Endothelial cell of umbilical vein (primary cell): ENCODE measurements at places on chromosomes 5 and 9. TPM values are rescaled to one million over a fixed set of nuclear protein-coding genes. Genes with fewer than 3 reads are reported as not detected.

Gene DMRTA1
- total RNA-seq: 1.2 and 2.1 TPM in 2 replicates

Gene PCDHA4
- 0.04 and 0.14 TPM in 2 replicates for total RNA-seq

DNA sequence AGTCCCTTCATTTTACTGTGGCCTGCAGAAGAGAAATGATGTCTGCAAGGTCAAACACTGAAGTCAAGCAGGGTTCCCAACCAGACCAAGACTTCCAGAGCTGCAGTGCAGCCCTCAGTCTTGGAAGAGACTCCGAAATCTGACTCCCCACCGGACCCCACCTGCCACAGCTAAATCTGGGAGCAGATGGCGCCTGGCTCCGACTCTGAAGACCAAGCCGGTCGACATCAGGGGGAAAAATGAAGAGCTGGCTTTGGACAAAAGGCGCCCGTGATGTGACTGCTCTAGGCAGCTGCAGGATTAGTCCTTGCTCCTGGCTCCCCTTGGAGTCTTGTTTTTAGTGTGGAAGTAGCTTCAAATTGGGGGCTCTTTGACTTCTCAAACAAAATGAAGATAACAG lies 72.4 kb upstream of the ZNF622 start:
- no peaks in the 10 kb centered on the region for H3K36me3 ChIP-seq
- no peak overlapping the region for H3K4me3 ChIP-seq
- no peak overlapping the region for H3K27ac ChIP-seq
- DNase-seq: no peak
- no peaks in the 10 kb centered on the region for H3K27me3 ChIP-seq

DNA sequence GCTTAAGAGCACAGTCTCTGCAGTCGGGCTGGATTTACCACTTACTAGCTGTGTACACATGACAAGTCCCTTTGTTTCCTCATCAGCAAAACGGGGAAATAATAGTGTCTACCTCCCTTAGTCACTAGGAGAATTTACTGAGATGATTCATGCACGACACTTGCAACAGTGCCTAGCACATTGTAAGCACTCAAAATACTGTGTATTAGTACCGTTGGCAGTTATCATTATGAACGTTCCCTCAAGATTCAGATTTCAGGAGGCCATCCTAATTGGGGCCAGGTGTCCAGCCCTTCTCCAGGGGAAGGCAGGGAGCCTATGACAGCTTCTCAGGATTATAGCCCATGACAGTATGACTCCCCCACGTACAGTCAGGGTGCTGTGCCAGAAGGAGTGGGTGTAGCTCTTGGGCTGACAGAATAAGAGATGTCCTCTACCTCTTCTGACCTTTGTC lies 164.3 kb downstream of the DOCK2 start:
- no peak overlapping the region for H3K4me3 ChIP-seq
- H3K4me1 ChIP-seq: no peaks in the 10 kb centered on the region
- H3K27ac ChIP-seq: no peak overlapping the region
- no peaks in the 10 kb centered on the region for H3K27me3 ChIP-seq
- DNase-seq: no peak
- no peaks in the 10 kb centered on the region for H3K36me3 ChIP-seq

GRCh38 chr5:72633041-72633445 lies 125.8 kb upstream of the ZNF366 start:
- H3K27me3 ChIP-seq: no peaks in the 10 kb centered on the region
- no peak overlapping the region for H3K4me3 ChIP-seq
- H3K4me1 ChIP-seq: peaks cover 5% of the 10 kb centered on the region
- H3K27ac ChIP-seq: no peak overlapping the region

DNA sequence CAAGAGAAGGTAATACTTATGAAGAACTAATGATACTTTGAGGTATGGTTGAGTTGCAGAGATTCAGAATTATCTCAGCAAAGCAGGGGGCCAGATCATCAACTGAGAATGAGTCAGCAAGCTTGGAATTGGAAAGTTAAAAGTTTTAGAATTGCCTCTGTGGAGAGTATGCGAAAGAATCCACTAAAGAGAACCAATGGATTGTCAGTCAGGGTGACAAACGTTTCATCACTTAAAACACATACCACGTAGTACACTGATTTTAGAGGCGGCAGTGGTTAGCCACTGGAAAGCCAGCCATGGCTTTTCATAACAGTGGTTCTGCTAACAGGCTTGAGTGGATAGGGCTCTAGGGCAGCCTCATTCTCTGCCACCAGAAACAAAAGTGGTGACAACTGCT lies 30.7 kb downstream of the AOPEP start:
- H3K4me3 ChIP-seq: no peak overlapping the region
- H3K27me3 ChIP-seq: no peaks in the 10 kb centered on the region
- no peaks in the 10 kb centered on the region for H3K36me3 ChIP-seq
- DNase-seq: no peak
- no peak overlapping the region for H3K27ac ChIP-seq

Gene CD72
- not detected in 2 replicates for total RNA-seq

DNA sequence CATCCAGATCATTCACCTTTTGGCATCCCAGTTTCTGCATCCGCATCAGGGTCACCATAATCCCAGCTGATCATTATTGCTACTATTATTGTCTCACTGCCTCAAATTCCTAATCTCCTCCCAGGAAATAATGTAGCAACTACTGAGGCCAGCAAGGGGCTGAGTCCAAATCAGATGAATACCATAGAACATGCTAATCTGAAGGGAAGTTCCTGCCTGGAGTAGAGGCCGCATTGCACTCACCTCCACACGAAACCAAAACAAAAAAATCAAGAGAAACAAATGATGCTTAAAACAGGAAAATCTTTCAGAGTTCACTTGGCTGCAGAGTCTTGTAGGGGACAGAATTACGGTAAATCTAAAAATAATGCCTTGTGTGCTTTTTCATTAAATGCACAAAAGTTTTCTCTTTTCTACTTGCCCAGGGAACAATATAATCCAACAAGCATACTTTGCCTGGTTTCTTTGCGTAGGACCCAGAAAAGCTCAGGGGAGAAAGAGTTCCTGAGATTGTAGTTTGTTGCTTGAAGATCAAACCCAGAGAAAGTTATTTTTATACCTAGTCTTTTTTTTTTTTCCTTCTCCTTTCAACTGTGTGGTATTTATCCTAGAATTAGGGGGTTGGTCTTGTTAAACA lies 87.7 kb upstream of the KLF4 start:
- DNase-seq: no peak
- no peaks in the 10 kb centered on the region for H3K4me1 ChIP-seq
- H3K36me3 ChIP-seq: no peaks in the 10 kb centered on the region
- no peaks in the 10 kb centered on the region for H3K27me3 ChIP-seq

DNA sequence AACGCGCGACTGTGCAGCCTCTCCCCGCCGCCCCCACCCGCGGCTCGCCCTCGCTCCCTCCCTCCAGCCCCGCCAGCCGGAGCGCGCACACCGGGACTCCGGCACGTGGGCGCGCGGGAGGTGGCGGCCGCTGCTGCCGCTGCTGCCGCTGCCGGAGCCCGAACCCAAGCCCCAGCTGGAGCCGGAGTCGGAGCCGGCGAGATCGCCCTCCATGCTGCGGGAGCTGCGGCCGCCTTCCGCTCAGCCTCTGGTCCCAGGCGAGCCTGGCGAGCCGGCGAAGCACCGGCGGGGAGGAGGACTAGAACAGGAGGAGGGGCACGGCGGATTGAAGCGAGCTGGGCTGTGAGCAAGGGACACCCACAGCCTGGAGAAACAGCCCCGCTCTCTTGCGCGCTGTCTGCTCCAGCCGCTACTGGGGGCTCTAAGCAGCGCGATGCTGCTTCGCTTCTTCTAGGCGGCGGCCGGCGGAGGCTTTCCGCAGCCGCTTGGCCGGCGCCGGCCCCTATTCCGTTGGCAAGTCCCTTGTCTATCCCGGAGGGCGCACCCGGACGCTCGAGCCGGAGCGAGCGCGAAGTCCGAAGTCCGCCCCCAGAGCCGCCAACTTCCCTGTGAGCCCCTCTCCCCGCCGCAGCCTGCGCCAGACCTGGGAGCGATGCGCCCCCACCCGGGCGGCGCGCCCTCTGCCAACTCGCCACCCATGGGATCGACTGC lies 598.7 kb upstream of the SGCD start:
- no peaks in the 10 kb centered on the region for H3K4me1 ChIP-seq
- H3K36me3 ChIP-seq: no peaks in the 10 kb centered on the region
- no peaks in the 10 kb centered on the region for H3K27me3 ChIP-seq
- H3K4me3 ChIP-seq: no peak overlapping the region
- no peak overlapping the region for H3K27ac ChIP-seq

Gene WHRN
- 0.69 and 1.1 TPM in 2 replicates for total RNA-seq

Gene TGFBI
- 6.5 and 8.7 TPM in 2 replicates for total RNA-seq

- H3K27me3 ChIP-seq: no peaks in the 10 kb centered on the region
- no peak overlapping the region for H3K27ac ChIP-seq
- H3K36me3 ChIP-seq: no peaks in the 10 kb centered on the region
Observed at GRCh38 chr5:175223291-175223690, 220.7 kb downstream of the DRD1 start.

- no peak for DNase-seq
- no peak overlapping the region for H3K4me3 ChIP-seq
- H3K36me3 ChIP-seq: no peaks in the 10 kb centered on the region
- no peak overlapping the region for H3K27ac ChIP-seq
Observed at GRCh38 chr5:58930520-58930919, 347.6 kb downstream of the RAB3C start.

DNA sequence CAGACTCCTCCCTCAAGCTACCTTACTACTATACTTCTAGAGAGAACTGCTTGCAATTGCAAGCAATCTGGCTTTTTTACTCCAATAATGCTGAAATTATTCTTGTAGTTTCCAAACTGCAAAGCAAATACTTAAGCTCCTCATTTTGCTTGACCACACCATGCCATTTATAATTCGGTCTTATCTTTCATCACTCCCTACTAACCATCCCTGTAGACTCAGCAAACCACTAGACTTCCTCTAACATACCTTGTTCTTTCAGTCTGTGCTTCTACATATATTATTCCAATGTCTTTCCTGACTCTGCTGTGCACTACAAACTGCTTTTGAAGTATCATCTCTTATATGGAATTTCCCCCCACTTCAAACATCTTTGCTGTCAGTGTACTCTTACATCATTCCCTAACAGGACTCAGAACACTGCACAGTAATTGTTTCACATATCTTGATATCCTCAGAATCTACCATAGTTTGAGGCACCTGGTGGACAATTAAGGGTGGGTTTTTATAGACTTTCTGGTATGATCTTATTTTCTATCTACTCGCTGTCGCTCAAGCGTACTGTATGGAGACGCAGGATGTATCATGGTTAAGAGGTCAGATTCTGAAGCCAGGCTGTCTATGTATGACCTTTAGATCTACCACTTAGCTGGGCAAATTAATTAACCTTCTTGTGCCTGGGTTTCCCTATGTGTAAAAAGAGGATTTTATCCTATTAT lies 2.8 kb downstream of the IL6ST start:
- H3K4me1 ChIP-seq: peaks cover 30% of the 10 kb centered on the region
- no peaks in the 10 kb centered on the region for H3K27me3 ChIP-seq
- peak; percentile 54 for DNase-seq
- H3K36me3 ChIP-seq: peaks cover 5% of the 10 kb centered on the region
- H3K27ac ChIP-seq: peak overlapping the region; percentile 99
- peak overlapping the region; percentile 99 for H3K4me3 ChIP-seq

DNA sequence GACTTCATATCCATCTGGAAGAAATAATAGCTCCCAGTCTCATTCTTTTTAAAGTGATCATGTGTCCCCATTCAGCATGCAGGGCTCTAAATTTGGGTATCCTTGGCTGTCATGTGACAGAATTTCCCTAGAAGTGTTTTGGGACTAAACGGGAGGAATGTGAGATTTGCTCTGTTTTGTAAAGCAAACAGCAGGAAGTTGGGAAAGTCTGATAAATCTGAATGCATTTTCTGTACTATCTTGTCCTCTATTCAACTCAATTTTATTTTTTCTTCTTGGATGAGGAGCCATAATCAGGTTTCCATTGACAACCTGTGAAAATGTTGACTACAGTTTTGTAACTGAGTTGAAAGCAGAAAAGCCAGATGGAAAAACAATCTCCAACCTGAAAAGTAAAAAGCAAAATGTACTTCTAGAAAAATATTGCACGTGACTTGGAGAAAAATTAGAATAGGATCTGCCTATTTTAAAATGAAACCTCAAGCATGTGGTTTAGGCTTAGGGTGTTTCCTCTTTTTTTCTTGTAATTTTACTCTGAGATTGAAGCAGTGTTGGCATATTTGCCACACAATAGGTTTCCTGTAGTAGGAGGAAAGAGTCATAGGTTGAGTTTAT lies 76.2 kb upstream of the IL6ST start:
- peaks cover 25% of the 10 kb centered on the region for H3K4me1 ChIP-seq
- no peaks in the 10 kb centered on the region for H3K36me3 ChIP-seq
- no peak overlapping the region for H3K4me3 ChIP-seq
- DNase-seq: peak; percentile 37

DNA sequence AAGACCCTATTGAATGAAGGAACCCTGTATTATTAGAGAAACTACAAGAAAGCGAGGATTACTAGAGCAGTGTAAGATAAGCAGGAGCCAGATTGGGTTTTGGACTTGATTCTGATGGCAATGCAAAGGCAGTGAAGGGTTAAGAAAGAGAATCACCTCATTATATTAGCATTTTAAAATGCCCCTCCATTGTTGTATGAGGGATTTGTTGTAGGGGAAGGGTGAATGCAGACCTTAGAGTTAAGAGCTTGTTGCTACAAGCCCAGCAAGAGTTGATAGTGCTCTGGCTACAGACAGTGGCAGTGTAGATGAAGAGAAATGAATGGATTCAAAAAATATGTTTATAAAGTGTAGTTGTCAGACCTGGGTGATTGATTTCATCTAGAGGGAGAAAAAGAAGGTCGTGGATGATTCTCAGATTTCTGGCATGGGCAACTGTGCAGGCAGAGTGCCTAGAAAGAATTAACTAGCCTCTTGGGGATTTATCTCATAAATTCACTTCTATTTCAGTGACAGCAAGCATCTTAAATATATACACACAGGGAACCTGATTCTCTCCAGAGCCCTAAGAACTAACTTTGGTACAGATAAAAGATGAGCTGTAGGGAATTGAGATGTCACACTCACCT lies 344.8 kb downstream of the ARRDC3 start:
- no peaks in the 10 kb centered on the region for H3K36me3 ChIP-seq
- H3K27me3 ChIP-seq: no peaks in the 10 kb centered on the region
- no peak for DNase-seq
- H3K4me3 ChIP-seq: no peak overlapping the region
- H3K4me1 ChIP-seq: peaks cover 2% of the 10 kb centered on the region
- no peak overlapping the region for H3K27ac ChIP-seq

DNA sequence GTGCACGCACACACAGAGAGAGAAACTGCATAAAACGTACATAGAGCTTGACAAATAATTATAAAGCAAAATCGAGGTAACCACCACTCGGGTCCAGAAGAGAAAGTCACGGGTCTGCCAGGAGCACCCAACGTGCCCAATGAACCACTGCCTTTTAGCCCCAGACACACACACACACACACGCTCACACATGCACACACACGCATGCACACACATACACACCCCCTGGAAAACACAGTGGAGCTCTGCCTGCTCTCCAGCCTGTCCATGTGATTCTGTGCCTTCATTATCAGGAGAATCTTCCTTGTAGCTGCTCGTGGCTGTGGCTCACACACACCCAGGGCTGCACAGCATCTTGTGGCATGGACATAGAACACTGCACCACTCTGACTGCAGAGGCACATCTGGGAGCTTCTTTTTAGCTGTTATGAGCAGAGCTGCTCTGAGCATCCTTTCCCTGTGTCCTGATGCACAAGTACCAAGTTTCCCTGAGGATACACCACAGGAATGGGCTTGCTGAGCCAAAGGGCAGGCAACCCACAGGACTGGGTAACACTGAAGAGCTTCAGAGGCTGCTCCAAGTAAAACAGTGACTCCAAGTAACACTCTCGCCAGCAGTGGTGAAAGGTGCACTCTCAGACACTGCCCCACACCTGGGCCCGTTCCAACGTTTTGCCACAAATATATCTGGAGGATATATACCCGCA lies 58.9 kb downstream of the CAMSAP1 start:
- DNase-seq: no peak
- no peak overlapping the region for H3K27ac ChIP-seq
- H3K4me1 ChIP-seq: peaks cover 12% of the 10 kb centered on the region
- H3K4me3 ChIP-seq: no peak overlapping the region
